ENCODE measurements at places on chromosomes 1 and 21.

DNA sequence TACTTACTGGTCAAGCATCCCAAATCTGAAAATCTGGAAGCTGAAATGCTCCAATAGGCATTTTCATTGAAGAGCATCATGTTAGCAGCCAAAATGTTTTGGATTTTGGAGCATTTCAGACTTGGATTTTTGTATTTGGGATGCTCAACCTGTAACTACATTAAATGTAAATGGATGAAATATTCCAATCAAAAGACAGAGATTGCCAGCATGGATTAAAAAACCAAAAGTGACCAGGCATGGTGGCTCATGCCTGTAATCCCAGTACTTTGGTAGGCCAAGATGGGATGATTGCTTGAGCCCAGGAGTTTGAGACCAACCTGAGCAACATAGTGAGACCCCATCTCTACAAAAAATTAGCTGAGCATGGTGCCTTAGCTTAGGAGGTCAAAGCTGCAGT is 110.3 kb downstream of the URB2 start:
- no peak for DNase-seq

GRCh38 chr1:161816201-161816600 is 50.1 kb downstream of the ATF6 start:
- no peak for DNase-seq

DNA sequence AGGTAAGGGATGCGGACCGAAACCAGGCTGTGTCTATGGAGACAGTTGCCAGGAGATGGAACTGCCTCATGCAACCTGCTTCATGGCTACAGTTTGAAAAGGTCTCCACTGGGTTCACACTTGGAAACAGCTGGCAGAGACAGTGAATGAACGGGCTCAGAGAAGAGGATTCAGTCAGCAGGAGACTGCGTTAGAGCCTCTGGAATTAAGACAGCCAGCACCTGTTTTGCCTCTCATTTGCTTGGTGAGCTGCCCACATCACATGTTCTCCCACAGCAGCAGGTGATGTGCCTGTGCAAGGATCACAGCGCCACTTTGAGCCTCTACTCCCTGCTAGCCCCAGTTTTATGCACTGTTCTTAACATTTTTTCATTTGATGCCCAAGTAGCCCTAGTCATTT is 321.0 kb downstream of the PLPP3 start:
- no peak for DNase-seq

GRCh38 chr1:14946684-14947238 is 206.8 kb upstream of the TMEM51 start:
- DNase-seq: no peak

DNA sequence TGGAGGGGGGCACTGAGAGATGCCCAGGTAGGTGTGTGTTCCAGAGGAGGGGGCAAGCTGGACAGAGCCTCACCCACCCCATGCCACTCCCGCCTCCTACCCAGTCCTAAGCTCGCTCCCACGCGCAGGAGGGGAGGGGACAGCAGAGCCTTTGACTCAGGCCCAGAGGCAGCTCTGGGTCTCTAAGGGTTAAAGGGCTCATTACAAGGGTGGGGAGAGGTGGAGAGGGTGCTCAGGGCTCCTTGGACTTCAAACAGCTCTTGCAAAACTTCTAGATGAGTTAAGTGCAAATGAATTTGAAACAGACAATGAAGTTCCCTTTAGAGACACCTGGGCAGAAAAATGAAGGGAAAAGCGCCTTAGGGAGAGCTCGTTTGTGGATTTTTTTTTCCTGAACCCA is 104.2 kb upstream of the CASZ1 start:
- DNase-seq: no peak

DNA sequence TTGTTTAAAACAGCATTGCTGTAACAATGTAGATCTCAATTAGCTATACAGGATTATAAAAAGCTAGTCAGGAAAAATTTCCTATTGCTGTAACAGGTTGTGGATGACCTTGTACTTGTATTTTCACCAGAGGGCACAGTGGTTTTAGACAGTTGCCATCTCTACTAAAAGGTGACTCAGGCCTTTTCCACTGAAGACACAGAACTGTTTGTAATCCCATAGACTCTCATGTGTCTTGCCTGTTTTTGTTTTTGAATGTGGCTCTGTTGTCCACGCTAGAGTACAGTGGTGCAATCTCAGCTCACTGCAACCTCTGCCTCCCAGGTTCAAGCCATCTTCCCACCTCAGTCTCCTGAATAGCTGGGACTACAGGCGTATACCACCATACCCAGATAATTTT is 5.9 kb downstream of the MTFR1L start:
- DNase-seq: no peak

DNA sequence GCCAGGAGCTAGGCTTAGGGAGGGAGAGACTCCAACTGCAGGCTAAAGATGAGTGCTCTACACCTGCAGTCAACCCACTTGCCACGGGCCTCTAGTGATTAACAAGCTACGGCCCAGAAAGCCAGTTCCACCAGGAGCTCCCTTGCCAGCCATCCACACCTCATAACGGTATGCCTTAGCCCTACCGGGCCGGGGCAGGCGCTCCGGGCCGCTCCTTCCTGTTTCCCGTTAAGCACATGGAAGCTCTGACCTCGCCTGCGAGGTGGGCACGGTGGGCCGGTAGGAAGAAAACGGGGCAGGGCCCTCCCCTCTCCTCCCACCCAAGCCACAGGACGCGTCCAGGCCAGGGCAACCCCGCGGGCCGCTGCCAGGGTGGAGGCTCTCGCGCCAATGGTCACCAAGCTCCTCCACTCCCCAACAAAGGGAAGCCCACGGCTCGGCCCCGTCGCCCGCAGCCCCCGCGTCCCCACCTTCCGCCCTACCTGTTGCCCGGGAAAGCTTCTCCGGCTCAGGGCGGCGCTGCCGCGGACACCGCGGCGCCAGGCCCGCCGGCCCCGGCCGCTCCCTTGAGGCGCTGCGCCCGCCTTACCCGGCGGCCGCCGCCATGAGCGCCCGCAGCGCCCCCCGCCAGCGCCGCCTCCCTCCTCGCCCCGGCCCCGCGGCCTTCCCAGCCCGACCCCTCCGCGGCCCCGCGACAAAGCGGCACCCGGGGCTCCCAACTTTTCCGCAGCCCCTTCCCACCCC is 627 bp downstream of the CERS2 start:
- no peak for DNase-seq

DNA sequence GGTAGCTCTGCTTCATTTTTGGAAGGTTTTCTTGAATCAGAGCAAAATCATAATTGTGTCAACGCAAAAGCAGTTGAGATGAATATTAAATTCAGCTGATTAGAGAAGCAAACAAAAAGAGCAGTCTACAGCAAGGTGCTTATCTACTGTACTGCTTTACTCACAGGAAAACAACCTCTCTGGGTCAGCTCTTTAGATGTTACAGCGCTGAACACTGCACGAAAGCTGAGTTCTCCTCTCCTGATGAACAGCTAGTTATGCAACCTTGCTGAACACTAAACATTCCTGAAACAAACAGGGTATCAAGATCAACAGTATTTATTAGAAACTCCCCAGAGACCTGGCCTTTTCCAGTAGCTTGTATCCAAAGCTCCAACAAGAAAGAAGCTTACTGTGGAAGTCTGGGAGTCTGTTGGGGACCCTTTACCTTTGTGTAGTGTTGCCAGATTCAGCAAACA is 41.3 kb downstream of the TBCE start:
- DNase-seq: no peak

DNA sequence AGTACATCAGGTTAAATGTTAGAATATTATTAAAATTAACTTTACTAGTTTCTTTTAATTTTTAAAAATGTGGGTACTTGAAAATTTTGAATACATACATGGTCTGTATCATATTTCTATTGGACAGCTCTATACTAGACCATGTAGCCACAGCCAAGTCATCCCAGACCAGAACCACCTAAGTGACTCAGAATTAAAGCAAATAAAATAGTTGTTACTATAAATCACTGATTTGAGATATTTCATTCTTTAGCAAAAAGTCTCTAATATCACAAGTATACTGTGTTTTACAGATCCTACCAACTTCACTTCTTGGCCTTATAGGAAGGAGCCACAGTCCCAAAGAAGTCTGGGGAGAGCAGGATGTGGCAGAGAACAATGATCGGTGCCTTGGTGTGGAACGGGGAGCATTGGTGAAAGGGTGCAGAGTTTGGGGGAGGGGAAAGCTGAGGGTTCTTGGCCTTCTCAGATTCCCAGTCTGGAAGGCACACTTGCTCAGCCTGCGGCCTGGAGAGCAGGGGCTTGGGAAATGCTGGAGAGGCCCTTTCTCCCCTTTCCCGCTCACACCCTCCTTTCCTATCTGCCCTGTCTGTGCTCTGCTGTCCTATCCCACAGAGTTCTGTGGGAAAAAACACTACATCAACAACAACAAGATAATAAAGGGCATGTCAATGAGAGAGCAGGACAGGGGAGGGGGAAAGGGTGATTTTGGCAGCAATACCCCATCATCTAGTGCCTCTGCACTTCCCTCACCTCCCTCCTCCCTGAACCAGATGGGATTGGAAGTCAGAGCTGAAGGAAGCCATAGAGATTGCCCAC is 122.1 kb downstream of the NGF start:
- DNase-seq: no peak

GRCh38 chr1:40690771-40691537 is 550 bp upstream of the NFYC start:
- DNase-seq: no peak

- DNase-seq: no peak
Measured at GRCh38 chr1:38026592-38027200, 14.2 kb downstream of the UTP11 start.

- DNase-seq: no peak
Measured at GRCh38 chr1:99003581-99004253, 944 bp downstream of the PLPPR5 start.

GRCh38 chr21:27033471-27033870 is 66.6 kb upstream of the ADAMTS5 start:
- DNase-seq: no peak

DNA sequence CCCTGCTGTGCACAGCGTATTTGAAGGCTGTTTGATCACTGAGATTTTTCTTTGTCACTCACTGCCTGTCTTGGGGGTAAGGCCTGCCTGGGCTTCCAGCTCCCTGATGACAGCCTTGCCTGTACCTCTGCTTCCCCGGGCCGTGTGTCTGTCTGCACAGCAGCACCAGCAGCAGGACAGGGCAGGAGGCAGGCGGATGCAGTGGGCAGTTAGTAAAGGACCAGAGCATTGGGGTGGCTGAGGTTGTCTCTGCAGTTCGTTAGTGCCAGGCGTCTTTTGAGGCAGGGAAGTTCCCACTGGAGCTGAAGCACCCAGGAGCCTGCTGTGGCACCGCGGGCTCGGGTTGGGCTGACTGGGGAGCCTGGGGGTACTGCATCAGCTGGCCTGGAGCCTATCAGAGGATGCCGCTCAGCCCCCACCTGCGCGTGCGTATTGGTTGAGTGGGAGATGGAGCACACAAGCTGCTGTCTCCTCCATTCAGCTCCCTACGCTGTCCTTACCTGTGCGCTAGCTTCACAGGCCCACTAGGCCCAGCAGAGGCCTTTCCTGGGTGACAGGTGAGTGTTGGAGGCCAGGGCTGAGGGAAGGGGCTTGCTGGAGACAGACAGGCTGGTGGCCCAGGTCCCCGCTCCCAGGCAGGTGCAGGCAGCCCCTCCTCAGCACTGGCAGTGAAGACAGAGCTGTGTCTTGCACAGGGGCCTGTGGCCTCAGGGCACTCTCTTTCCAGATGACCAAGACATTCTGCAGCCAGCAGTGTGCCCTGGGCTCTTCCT is 28.2 kb downstream of the SNAP47 start:
- DNase-seq: no peak

- DNase-seq: no peak
Measured at GRCh38 chr21:38439957-38440356, 58.3 kb downstream of the ERG start.

GRCh38 chr1:156879876-156880275 is 13.6 kb upstream of the PEAR1 start:
- DNase-seq: no peak

DNA sequence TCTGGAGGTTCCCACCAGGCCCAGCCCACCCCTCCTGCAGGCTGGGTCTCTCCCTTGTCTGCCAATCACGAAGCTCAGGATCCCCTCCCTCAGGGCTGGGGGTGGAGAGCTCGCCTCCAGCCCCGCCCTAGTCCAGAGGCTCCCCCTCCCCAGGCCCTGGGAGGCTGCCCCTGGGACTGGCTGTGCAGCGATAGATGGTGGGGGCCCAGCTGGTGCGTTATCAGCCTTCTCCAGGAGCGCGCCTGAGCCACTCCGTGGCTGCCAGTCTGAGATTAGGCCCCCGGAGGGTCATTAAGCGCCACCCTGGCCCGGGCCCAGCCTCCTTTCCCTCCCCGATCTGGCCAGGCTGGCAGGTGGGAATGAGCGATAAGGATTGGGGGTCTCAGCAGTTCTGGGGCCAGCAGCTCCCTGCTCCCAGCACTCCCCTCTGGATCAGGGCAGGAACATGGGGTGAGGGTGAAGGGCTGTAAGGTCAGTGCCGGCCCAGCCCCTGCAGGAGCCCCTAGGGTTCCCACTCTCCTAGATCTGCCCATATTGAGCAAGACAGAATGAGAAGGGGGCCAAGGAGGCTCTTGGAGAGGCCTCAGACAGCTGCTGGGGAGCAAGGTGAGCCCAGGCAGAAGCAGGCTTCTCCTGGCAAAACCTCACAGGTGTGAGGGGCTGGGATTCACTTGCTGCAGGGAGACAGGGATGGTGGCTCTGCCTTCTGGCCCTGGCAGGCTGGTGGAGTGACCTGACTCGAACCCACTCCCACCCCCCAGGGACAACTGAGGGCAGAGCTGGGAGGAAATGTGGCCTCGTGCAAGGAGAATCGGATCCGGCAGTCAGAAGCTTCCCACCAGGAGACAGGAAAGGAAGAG is 8.5 kb downstream of the PDZK1IP1 start:
- no peak for DNase-seq

DNA sequence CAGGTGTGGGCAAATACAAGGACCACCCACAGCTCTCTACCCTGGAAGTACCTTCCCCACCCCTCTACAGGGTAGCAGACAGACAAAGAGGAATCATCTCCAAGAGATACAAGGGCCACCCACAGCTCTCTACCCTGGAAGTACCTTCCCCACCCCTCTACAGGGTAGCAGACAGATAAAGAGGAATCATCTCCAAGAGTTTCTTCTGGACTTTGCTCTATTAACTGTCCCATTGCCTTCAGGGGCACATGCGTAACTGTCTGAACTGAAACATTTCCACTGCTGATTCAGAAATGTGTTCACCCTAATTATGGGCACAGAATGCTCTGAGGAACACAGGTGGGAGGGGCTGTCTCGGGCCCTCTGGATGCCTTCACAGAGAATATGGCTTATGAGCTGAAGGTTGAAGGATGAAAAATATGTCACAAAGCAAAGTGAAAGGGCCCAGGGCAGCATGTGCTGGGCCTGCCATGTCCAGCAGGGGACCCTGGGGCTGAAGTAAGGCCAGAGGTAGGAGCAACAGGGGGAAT is 43.9 kb downstream of the ZNF281 start:
- no peak for DNase-seq

DNA sequence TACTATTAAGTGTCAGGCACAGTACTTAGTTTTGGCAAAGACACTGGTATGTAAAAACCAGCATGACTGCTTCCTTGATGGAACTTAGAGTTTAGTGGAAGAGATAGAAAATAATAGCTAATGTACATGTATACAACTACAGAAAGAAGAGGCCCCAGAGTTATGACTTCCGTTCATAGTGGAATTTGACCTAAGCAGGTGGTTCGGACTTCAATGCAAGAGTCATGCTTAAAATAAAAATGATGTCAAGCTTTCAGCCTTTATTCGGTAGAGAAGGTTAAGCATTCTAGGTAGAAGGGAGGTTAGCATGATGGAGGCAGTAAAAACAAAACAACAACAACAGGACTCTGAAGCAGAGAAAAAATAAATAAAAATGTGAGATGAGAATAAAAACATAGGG is 165.9 kb downstream of the KCNT2 start:
- DNase-seq: no peak

GRCh38 chr21:41895643-41896493 is 16.7 kb upstream of the PRDM15 start:
- no peak for DNase-seq
